ENCODE measurements at places on chromosomes 5 and 9. TPM values are rescaled to one million over a fixed set of nuclear protein-coding genes. Genes with fewer than 3 reads are reported as not detected.

TOPORS gene
- polyA plus RNA-seq = 3.0 TPM

ZBED3 gene
- 4.2 TPM for polyA plus RNA-seq

STPG3 gene
- polyA plus RNA-seq = 0.23 TPM

IL33 gene
- polyA plus RNA-seq = 4.8 TPM

CDKN2A gene
- polyA plus RNA-seq = 2.1 TPM

SAXO1 gene
- polyA plus RNA-seq = 0.08 TPM

DEPDC1B gene
- polyA plus RNA-seq = 0.11 TPM

PCDHB5 gene
- polyA plus RNA-seq = 3.6 TPM

PCDHB6 gene
- polyA plus RNA-seq = 0.46 TPM

CDH9 gene
- polyA plus RNA-seq = not detected

GFRA3 gene
- 0.47 TPM for polyA plus RNA-seq

ECSCR gene
- 5.1 TPM for polyA plus RNA-seq

TMEM174 gene
- polyA plus RNA-seq = not detected

RIOK2 gene
- polyA plus RNA-seq = 7.6 TPM

COL27A1 gene
- 109 TPM for polyA plus RNA-seq

ANKRD20A1 gene
- polyA plus RNA-seq = 3.0 TPM

DNA sequence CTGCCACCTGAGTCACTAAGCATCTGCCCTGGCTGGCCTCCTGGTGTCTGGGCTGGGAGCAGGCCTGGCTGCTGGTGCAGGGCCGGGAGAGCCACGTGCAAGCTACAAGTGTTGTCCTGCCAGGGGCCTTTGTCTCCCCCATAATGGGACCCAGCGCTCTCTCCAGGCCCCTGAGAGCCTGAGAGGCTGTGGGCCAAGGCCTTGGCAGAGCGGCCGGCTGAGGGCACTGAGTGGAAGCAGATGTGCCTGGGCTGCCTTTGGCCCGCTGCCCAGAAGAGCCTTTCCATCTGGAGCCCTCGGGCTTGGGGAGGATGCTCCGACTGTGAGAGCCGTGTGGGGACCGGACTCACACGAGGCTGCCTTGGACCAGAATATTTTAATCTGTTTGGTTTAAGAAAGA is 185.5 kb downstream of the RGS3 start:
- no peaks in the 10 kb centered on the region for H3K36me3 ChIP-seq
- H3K27ac ChIP-seq = no peak overlapping the region
- no peak overlapping the region for H3K4me3 ChIP-seq
- no peak for DNase-seq
- no peaks in the 10 kb centered on the region for H3K4me1 ChIP-seq
- H3K27me3 ChIP-seq = no peaks in the 10 kb centered on the region

DNA sequence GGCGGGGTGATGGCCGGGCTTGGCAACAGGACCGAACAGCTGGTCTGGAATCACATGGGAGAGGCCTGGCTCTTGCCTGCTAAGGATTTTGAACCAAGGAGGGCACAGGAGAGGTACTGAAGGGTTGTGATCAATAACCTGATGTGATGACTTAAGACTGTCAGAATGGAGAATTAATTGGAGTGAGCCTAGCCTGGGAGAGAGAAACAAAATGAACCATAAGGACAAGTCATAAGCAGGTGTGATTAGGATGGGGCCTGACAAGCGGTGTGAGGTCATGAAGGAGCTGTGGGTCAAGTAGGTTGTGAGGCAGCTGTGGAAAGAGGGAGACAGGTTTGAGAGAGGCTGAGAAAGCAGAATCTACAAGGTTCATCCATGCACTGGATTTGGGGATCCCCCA is 104.6 kb downstream of the MED10 start:
- H3K36me3 ChIP-seq = no peaks in the 10 kb centered on the region
- H3K27ac ChIP-seq = no peak overlapping the region
- DNase-seq = no peak
- no peaks in the 10 kb centered on the region for H3K4me1 ChIP-seq
- H3K4me3 ChIP-seq = no peak overlapping the region

GRCh38 chr5:109053995-109054417 is 306.3 kb downstream of the FER start:
- H3K27ac ChIP-seq = no peak overlapping the region
- no peak for DNase-seq
- H3K36me3 ChIP-seq = no peaks in the 10 kb centered on the region
- no peaks in the 10 kb centered on the region for H3K27me3 ChIP-seq
- no peaks in the 10 kb centered on the region for H3K4me1 ChIP-seq

DNA sequence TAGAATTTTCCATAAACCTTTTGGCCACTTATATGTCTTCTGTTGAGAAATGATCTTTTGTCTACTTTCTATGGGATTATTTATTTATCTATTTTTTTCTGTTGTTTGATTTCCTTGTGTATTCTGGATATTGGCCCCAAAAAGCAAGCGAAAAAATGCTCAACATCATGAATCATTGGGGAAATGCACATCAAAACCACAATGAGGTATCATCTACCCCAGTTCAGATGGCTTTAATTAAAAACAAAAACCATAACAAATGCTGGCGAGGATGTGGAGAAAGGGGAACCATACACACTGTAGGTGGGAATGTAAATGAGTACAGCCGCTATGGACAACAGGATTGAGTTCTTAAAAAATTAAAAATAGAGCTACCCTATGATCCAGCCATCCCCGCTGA is 125.0 kb upstream of the LPCAT1 start:
- peaks cover 13% of the 10 kb centered on the region for H3K27me3 ChIP-seq
- no peaks in the 10 kb centered on the region for H3K4me1 ChIP-seq
- H3K27ac ChIP-seq = no peak overlapping the region

GRCh38 chr9:131361202-131361833 is 32.6 kb upstream of the PRRC2B start:
- DNase-seq = no peak
- H3K36me3 ChIP-seq = no peaks in the 10 kb centered on the region
- H3K27me3 ChIP-seq = no peaks in the 10 kb centered on the region
- no peak overlapping the region for H3K27ac ChIP-seq

DNA sequence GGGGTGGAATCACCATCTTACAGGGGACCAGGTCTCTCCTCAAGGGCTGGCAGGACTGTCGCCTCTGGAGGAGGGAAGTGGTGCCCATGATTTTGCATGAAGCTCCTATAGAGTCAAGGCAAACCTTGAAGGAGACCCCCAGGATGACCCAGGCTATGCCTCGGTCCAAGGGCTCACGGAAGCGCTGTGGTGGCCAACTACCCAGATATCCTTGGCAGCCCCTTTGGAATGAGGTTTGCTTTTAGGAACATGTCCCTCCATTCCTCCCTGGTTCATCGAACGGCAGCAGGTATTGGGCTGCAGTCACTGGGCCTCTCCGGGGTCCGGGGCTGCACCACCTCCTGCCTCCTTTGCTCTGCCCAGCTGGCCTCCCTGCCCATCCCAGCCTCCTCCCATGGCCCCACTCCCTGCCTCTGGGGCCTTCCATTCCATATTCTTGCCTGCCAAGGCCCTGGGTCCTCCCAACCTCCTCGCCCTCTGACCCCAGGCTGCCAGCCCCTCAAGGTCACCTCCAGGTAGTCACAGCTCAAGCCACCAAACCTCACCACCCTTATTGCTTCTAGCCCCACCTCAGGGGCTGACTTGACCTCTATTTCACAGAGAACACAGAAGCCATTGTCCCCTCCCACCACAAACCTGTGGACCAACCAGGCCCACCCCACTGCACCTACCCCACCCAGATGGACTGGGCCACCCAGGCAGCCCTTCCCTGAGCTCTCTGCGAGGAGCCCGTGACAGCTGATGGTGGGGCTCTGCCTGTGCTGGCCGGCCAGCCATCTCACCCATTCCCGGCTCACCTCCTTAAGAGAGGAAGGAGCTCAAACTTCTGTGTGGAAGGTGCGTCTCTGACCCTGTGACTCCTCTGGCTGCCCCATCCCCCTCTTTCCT is 3.6 kb upstream of the IL3 start:
- H3K27me3 ChIP-seq = no peaks in the 10 kb centered on the region
- no peak overlapping the region for H3K27ac ChIP-seq
- H3K4me1 ChIP-seq = no peaks in the 10 kb centered on the region
- no peaks in the 10 kb centered on the region for H3K36me3 ChIP-seq

GRCh38 chr9:98522487-98522886 is 186.2 kb downstream of the GABBR2 start:
- no peaks in the 10 kb centered on the region for H3K36me3 ChIP-seq
- no peak for DNase-seq
- H3K4me1 ChIP-seq = no peaks in the 10 kb centered on the region
- H3K27ac ChIP-seq = no peak overlapping the region

DNA sequence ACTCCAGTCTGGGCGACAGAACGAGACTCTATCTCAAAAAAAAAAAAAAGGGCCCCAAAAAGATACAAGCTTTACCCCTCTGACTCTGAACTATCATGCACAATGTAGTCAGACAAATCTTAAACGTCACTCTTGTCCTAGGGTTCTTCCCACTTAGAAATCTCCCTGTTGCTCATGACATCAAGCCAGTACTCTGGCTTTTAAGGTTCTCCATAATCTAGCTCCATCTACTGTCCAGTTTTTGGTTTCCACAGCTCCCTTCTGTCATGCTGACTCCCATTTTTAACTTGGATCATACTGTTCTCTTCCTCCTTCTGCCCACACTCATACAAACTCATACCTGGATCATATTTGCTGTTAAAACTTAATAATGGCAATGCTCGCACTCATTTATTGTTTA is 156.7 kb upstream of the TLX3 start:
- H3K4me3 ChIP-seq = no peak overlapping the region
- H3K4me1 ChIP-seq = no peaks in the 10 kb centered on the region

DNA sequence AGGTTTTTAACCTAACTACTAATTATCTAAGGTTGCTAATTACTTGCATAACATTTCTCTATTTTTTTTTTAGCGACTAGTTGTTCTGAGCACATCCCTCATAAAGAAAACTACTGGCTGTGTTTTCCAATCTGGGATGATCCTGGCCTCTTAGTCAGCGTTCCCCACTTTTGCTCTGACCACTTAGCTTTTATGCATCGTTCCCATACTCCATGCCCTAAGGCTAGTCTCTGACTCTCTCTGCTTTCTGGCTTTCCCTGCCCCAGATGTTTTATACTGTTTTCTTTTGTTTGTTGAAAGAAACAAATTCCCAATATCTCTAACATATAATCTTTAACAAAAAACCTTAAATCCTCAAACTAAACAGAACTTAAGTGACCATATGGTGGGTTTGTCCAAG is 217.9 kb downstream of the SPATA31D1 start:
- H3K36me3 ChIP-seq = no peaks in the 10 kb centered on the region
- no peaks in the 10 kb centered on the region for H3K27me3 ChIP-seq
- H3K4me1 ChIP-seq = no peaks in the 10 kb centered on the region

GRCh38 chr5:14595189-14595588 is 13.6 kb downstream of the OTULINL start:
- no peaks in the 10 kb centered on the region for H3K27me3 ChIP-seq
- no peaks in the 10 kb centered on the region for H3K36me3 ChIP-seq
- no peak overlapping the region for H3K27ac ChIP-seq
- H3K4me1 ChIP-seq = peaks cover 4% of the 10 kb centered on the region
- no peak overlapping the region for H3K4me3 ChIP-seq
- DNase-seq = no peak

- no peaks in the 10 kb centered on the region for H3K36me3 ChIP-seq
- H3K27me3 ChIP-seq = no peaks in the 10 kb centered on the region
- H3K4me3 ChIP-seq = no peak overlapping the region
- H3K4me1 ChIP-seq = no peaks in the 10 kb centered on the region
- no peak overlapping the region for H3K27ac ChIP-seq
- no peak for DNase-seq
Observed at GRCh38 chr5:133130387-133131118, 78.7 kb downstream of the HSPA4 start.

DNA sequence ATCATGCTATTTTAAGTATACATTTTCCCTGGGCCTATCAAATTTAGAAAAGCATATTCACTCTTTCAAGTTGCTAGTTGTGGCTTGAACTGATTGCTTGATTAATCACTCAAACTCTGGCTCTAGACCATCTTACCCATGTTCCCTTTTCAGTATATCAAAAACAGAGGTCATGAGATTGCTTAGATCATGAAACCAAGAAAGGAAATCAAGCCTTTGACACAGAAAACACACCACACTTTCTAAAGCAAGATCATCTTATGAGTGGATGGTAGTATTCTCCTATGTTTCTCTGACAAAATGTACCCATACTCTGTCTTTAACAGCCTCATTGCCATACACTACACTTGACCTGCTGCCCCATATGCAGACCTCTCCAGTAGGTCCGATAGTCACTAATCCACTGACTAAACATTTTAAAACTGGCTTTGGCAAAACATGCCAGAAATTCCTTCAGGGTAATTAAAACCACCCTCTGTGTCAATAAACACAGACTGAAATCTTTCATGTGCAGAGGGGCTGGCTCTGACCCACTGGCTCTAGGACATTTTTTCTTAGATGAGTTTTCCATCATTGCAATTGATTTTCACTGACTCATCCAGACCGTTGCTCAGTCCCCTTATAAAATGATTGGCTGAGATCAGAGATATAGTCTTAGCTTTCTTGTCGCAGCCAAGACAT is 18.2 kb downstream of the PPP2R2B start:
- H3K4me3 ChIP-seq = no peak overlapping the region
- no peaks in the 10 kb centered on the region for H3K27me3 ChIP-seq
- no peaks in the 10 kb centered on the region for H3K36me3 ChIP-seq
- no peak overlapping the region for H3K27ac ChIP-seq

- H3K4me3 ChIP-seq = no peak overlapping the region
- H3K27me3 ChIP-seq = no peaks in the 10 kb centered on the region
Observed at GRCh38 chr5:33975852-33976251, 8.6 kb downstream of the SLC45A2 start.

GRCh38 chr5:125056671-125057485 is 310.4 kb upstream of the ZNF608 start:
- H3K4me3 ChIP-seq = no peak overlapping the region
- DNase-seq = no peak
- H3K36me3 ChIP-seq = no peaks in the 10 kb centered on the region
- H3K27ac ChIP-seq = no peak overlapping the region

GRCh38 chr9:127903557-127904475 is 4.4 kb upstream of the ST6GALNAC6 start:
- H3K27ac ChIP-seq = peak overlapping the region; percentile 67
- H3K36me3 ChIP-seq = peaks cover 9% of the 10 kb centered on the region
- H3K4me3 ChIP-seq = no peak overlapping the region
- no peak for DNase-seq
- peaks cover 7% of the 10 kb centered on the region for H3K4me1 ChIP-seq

DNA sequence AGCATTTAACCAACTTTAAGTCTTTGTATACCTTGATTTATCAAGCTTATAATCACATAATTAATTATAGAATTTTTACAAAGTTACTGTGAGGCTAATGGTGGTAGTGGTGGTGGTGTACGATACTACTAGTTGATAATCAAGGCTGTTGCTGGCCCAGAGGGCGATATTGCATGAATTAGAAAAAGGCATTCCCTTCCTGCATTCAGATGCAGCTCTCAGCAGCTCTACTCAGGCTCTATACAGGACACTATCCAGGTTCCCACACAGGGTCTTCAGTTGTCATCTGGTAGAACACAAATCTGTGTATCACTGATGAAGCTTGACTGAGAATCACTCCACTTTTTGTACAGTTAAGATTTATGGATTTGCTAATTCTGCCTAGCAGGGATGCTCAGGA is 562.8 kb upstream of the C9orf72 start:
- H3K27ac ChIP-seq = no peak overlapping the region
- DNase-seq = no peak
- no peaks in the 10 kb centered on the region for H3K36me3 ChIP-seq
- H3K4me1 ChIP-seq = no peaks in the 10 kb centered on the region
- no peak overlapping the region for H3K4me3 ChIP-seq

- no peaks in the 10 kb centered on the region for H3K4me1 ChIP-seq
- DNase-seq = no peak
- no peaks in the 10 kb centered on the region for H3K27me3 ChIP-seq
Observed at GRCh38 chr9:89969156-89969675, 364.4 kb downstream of the GADD45G start.

GRCh38 chr5:180034564-180034963 is 37.0 kb downstream of the RNF130 start:
- no peak overlapping the region for H3K27ac ChIP-seq
- DNase-seq = no peak
- H3K4me3 ChIP-seq = no peak overlapping the region
- H3K4me1 ChIP-seq = no peaks in the 10 kb centered on the region
- H3K36me3 ChIP-seq = peaks cover 13% of the 10 kb centered on the region
- no peaks in the 10 kb centered on the region for H3K27me3 ChIP-seq
